Stimulated activated CD8-positive, alpha-beta memory T cell treated with anti-CD3 and anti-CD28 coated beads, Interleukin-7, amount 100 ng/mL, for 48 hours (primary cell): ENCODE measurements at places on chromosomes 2 and 18.
A peak's percentile ranks its signal among the peaks of the same experiment; 100 is the strongest.

GRCh38 chr18:52422985-52423601 is 83.1 kb downstream of the DCC start:
- no peak for DNase-seq

GRCh38 chr2:11534071-11534745 is 363 bp downstream of the GREB1 start:
- no peak for DNase-seq

- no peak for DNase-seq
Observed at GRCh38 chr2:100237770-100238169, 84.5 kb downstream of the LONRF2 start.

DNA sequence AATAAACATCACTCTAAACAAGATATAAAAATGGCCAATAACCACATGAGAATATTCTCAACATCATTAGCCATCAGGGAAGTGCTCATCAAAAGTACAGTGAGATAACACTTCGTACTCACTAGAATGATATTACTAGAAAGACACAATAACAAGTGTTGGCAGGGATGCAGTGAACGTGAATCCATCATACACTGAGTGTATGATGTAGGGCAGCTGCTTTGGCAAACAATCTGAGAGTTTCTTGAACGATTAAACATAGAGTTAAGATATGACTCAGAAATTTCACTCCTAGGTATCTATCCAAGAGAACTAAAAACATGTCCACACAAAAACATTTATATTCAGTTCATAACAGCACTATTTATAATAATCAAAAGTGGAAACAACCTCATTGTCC is 368.9 kb downstream of the PID1 start:
- DNase-seq: no peak

- no peak for DNase-seq
Observed at GRCh38 chr2:137689549-137689948, 274.7 kb upstream of the HNMT start.

DNA sequence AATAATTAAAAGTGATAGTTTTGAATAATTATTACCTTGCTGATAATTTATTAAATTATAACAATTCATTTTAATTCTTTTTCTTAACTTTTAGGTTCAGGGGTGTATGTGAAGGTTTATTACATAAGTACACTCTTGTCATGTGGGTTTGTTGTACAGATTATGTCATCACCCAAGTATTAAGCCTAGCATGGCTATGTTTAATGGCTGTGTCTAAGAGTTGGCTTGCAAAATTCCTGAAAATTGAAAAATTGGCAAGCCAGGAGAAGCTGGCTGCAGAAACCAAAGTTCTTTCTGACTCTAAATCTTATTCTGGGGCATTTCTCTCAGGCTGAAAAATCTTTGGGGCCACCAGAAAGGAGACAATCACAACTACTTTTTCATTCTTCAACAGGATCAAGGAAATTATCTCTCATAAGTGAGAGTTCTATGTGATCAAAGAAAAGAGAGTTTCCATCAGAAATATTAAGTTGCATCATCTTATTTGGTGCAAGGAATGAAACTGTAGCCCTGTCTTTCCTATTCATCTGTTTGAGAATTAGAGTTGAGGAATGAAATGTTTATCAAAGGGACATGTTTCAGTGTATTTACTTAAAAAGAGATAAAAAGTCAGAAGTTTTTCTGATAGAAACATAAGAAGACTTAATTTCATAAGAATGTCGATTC is 412.1 kb upstream of the CDH2 start:
- DNase-seq: no peak

GRCh38 chr18:47574966-47575365 is 323.5 kb upstream of the SKOR2 start:
- no peak for DNase-seq

GRCh38 chr2:150571121-150571520 is 83.7 kb upstream of the RND3 start:
- DNase-seq: no peak

- no peak for DNase-seq
Observed at GRCh38 chr2:222866358-222866960, 5.6 kb downstream of the ACSL3 start.

GRCh38 chr18:3541549-3542386 is 91.8 kb downstream of the TGIF1 start:
- peak; percentile 11 for DNase-seq

DNA sequence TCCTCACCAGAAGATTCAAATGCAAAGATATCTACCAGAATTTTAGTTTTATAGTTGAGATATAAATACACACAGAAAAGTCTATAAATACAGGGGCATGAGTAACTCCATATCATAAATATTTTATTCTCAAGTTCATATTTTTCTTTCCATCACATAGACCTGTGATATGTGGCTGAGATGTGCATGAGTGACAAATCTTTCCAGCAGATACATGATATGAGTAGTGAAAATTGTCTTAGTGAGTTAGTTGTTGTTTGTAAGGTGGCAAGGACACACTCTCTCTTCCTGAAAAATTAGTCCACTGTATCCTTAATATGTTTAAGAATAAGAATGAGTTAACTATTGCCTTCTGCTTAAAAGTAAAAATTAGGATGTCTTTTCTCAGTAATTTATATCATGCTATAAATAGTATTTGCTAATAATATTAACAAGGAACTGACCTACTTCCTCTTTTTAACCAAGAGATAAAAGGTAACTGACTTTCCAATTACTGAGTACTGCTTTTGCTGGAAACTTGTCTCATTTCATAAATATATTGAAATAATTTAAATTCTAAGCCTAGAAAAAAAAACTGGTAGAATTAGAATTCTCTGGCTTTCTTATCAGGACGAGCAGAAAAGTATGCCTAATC is 85.2 kb upstream of the SESTD1 start:
- DNase-seq: no peak

- peak; percentile 25 for DNase-seq
Observed at GRCh38 chr2:225040856-225041206, 1.4 kb downstream of the DOCK10 start.

- no peak for DNase-seq
Observed at GRCh38 chr2:8379549-8379948, 302.3 kb upstream of the ID2 start.

GRCh38 chr2:167826906-167827305 is 420.5 kb downstream of the STK39 start:
- no peak for DNase-seq

- DNase-seq: no peak
Observed at GRCh38 chr18:29378651-29379136, 1201.8 kb upstream of the CDH2 start.

GRCh38 chr2:101082998-101083397 is 68.2 kb downstream of the TBC1D8 start:
- no peak for DNase-seq

DNA sequence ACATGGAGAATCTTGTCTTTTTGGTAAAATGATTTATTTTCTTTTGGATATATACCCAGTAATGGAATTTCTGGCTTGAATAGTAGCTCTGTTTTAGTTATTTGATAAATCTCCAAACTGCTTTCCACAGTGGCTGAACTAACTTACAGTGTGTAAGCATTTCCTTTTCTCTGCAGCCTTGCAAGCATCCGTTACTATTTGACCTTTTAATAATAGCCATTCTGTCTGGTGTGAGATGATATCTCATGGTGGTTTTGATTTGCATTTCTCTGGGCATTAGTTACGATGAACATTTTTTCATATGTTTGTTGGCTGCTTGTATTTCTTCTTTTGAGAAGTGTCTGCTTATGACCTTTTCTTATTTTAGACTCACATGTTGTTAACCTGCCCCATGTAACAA is 190.2 kb downstream of the GALR1 start:
- DNase-seq: no peak

DNA sequence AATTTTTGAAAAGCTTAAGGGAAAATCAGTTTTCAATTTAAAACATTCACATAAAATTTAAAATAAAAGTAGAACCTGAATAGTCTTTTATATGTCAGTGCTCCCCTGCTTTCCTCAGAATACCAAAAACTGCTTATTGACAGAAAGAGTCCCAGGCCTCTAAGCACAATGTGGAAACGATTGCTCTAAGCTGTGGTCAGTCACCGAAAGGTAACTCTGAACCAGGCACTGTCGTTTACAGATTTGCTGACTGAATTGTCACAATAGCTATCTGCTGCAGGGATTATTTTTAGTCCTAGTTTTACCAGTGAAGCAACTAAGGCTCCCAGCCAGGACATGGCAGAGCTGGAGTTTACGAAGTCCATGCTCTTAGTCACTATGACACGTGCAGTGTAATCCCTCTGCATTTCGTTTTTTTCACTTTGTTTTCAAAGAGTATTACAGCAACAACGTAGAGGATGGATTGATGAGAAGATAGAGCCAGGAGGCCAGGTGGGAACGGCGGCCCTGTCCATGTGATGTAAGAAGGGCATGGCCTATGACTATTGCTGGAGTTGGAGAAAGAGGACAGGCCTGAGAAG is 28.1 kb upstream of the TMEM247 start:
- no peak for DNase-seq

DNA sequence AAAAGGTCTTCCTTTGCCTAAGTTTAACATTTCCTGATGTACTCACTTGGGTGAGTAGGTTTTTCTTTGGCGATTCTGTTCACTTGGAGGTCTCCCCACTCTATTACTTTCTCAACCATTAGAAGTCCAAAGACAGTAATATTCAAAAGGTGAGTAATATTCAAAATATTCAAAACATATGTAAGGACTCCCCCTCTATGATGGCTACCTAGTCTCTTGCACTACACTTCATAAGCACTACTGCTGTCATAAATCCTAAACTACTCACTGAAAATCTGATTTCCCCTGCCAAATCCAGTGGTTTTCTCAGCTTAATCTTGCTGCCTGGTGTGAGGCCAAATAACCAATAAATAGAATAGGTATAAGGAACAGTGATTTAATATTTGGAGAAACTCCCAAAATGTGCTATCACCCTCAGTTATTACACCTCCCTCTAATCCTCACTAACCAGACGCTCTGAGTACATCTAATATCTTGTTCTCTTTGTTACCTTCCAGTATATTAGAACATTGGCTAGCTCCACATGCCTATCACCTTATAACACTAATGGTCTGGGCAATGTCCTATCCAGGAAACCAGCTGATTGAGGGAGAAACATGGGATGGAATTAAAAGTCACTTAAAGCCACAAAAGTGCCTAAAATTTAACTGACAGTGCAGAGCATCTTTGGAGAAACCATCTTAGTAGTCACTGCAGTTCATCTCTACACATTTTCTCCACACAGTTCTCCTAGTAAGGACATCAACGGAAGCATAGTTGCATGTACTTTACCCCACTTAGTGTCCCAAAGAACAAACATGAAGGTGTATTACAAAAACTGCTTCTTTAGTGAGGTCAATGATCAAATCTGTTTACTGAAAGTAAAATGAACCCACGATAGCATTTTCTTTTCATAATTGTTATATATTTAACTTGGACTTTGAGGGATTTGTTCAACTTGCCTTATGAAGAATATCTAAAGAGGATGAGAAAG is 54.8 kb downstream of the MBD2 start:
- DNase-seq: no peak

- DNase-seq: no peak
Observed at GRCh38 chr18:27276479-27276878, 91.4 kb upstream of the CHST9 start.

- no peak for DNase-seq
Observed at GRCh38 chr2:238574490-238575271, 148.0 kb downstream of the ASB1 start.

GRCh38 chr2:181312515-181312927 is 144.7 kb upstream of the ITGA4 start:
- no peak for DNase-seq

- DNase-seq: no peak
Observed at GRCh38 chr2:85868822-85869221, 20.0 kb downstream of the ST3GAL5 start.

- DNase-seq: no peak
Observed at GRCh38 chr2:177668617-177669016, 276.0 kb downstream of the AGPS start.

DNA sequence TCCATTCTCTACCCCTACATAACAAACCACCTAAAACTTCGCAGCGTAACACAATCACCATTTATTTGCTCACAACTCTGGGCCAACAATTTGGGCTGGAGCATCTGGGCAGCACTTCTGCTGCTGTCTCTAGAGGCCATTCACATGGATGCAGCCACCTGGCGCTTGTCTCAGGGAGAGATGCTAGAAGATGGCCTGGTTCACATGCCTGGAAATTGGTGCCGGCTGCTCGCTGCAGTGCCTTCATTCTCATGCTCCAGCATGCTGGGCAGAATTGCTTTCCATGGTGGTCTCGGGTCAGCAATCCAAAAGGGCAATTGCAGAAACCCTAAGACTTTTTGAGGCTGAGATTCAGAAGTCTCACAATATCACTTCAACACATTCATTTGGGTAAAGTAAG is 157.4 kb downstream of the SUCLG1 start:
- DNase-seq: no peak

DNA sequence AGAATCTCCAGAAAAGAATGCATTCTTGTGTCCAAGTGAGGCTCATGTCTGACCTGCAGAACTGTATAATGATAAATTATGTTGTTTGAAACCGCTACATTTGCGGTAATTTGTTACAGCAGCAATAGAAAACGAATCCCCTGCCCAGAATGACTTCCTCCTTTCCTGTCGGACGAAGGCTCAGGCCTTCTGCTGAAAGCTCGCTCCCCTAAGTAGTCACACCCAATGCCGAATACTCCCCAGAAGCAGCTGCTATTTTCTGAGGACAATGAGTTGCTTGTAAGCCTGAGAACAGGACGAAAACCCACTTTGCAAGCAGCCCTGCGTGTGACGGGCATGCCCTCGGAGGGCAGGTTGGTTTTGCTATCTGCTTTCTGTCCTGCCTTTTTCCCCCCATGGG is 27.7 kb upstream of the PTPN4 start:
- DNase-seq: no peak

DNA sequence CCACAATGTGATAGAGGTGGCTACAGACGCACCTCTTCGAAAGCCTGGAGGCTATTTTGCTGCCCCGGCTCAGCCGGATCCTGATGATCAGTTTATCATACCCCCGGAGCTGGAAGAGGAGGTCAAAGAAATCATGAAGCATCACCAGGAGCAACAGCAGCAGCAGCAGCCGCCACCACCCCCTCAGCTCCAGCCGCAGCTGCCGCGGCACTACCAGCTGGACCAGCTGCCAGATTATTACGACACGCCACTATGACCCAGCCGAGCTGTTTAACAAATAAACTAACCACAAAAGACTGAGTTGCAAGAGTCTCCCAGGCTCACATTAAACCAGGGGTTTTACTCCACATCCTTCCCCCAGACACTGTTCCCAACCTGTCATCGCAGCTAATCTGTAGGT is 263.8 kb downstream of the PHLPP1 start:
- DNase-seq: no peak

- no peak for DNase-seq
Observed at GRCh38 chr2:71736091-71736861, 282.9 kb downstream of the DYSF start.

DNA sequence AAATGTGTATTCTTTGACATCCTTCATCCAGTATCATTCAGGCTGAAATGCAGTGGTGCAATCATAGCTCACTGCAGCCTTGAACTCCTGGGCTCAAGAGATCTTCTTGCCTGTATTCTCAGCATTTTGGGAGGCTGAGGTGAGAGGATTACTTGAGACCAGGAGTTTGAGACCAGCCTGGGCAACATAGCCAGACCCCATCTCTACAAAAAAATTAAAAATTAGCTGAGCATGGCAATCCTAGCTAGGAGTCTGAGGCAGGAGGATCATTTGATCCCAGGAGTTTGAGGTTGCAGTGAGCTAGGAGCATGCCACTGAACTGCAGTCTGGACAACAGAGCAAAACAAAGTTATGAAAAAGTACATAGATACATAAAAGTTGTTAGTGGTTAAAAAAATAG is 24.1 kb downstream of the SANBR start:
- DNase-seq: no peak

- no peak for DNase-seq
Observed at GRCh38 chr2:128691526-128691925, 372.9 kb upstream of the HS6ST1 start.
